ENCODE measurements at places on chromosomes 7 and 10. TPM values are rescaled to one million over a fixed set of nuclear protein-coding genes. Genes with fewer than 3 reads are reported as not detected.

Gene LRIT1
- total RNA-seq = not detected

DNA sequence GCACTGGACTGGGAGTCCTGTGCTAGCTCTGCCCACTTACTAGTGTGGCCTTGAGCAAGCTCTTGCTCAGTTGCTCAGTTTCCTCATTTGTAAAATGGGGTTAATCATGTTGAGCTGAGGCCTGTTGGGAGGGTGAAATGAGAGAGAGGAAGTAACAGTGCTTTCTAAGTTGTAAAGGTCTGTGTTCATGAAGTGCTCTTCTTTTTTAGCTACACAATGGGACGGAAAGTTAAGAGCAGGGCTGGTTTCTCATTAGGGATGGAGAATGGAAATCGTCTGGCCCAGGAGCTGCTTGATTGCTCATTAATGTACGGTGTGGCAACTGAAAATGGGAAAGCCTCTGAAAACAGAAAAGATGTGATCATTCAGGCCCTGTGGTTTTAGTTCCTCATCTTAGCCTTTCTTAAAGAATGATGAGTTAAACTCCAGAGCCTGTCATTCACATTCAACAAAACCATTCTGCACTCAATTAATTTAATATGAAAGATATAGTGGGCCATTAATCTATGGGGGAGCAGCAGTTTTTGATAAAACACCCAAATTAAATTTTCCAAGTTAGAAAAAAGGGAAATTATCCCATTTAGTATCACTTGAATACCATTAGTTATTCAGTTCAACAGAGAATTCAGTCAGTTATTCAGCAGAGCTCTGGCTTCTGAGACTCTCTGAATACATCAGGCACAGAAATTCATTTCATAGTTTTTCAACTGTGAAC is 60.5 kb downstream of the SH2D4B start:
- no peaks in the 10 kb centered on the region for H3K36me3 ChIP-seq
- H3K4me1 ChIP-seq = no peaks in the 10 kb centered on the region
- DNase-seq = no peak

Gene DPCD
- total RNA-seq = 13.8 TPM

GRCh38 chr7:126682176-126682575 is 570.6 kb downstream of the GRM8 start:
- H3K4me3 ChIP-seq = no peak overlapping the region
- H3K27me3 ChIP-seq = no peaks in the 10 kb centered on the region
- no peak overlapping the region for H3K27ac ChIP-seq
- H3K4me1 ChIP-seq = no peaks in the 10 kb centered on the region
- DNase-seq = no peak

- H3K36me3 ChIP-seq = no peaks in the 10 kb centered on the region
- H3K4me1 ChIP-seq = peaks cover 7% of the 10 kb centered on the region
- H3K4me3 ChIP-seq = no peak overlapping the region
- no peaks in the 10 kb centered on the region for H3K27me3 ChIP-seq
- H3K27ac ChIP-seq = no peak overlapping the region
- DNase-seq = no peak
Measured at GRCh38 chr10:14010769-14011574, 319.8 kb downstream of the FRMD4A start.

DNA sequence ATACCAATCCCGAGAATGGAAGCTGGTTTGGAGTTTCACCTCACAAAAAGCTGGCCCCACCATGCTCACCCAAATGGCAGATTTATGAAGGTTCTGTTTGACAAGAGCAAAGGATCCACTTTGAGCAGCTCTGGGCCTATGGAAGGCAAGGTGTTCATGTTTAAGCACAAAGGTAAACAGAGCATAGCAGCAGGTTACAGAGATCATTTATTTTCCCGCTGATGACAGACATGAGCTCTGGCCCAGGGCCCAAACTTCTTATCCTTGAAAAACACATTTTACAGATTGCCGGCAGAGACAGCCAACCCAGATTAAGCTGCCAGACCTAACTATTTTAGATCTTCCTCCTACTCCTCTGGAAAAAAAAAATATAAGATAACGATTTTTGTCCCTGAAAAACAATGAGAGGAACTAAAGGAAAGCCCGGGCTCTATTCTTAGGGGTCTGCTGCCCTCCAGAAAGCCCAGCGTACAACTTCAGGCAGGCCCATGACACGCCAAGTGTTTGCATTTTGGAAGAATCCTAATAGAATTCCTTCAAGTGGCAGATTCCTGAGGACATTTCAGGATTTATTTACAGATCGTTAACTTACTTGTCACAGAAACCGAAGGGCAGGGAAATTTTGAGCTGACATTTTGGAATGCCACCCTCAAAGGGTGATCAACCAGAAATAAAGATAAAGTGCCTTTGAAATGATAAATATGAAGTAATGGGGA is 40.0 kb downstream of the SYPL1 start:
- H3K27ac ChIP-seq = peak overlapping the region; percentile 54
- H3K4me1 ChIP-seq = peaks cover 72% of the 10 kb centered on the region
- peak; percentile 81 for DNase-seq
- H3K36me3 ChIP-seq = no peaks in the 10 kb centered on the region
- H3K4me3 ChIP-seq = no peak overlapping the region

Data from vagina (tissue), 2 donors.